ENCODE measurements at places on chromosomes 11 and 22.

DNA sequence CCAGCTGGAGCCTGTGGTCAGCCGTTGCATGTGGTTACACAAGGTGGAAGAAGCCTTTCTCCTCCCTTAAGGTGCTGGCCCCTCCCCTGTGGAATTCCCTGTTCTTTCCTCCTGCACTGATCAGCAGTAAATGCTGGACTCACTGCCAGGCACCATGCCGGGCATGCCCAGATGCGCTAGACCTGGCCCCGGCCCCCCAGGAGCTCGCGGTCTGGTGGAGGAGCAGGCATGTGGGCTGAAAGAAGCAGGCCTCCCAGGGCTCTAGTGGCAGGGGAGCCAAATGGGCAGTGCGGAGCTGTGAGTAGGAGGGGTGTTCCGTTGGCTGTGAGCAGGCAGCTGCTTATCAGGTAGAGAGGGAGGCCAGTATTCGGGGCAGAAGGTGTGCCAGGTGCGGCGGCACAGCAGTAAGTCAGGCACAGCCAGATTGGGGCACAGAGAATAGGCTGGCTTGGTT, 10.2 kb downstream of the DGKZ start:
- DNase-seq: peak; percentile 19

GRCh38 chr11:65871811-65872548, 620 bp downstream of the EFEMP2 start:
- DNase-seq: no peak

GRCh38 chr11:121572571-121573059, 119.8 kb upstream of the SORL1-AS1 start:
- DNase-seq: peak; percentile 50

DNA sequence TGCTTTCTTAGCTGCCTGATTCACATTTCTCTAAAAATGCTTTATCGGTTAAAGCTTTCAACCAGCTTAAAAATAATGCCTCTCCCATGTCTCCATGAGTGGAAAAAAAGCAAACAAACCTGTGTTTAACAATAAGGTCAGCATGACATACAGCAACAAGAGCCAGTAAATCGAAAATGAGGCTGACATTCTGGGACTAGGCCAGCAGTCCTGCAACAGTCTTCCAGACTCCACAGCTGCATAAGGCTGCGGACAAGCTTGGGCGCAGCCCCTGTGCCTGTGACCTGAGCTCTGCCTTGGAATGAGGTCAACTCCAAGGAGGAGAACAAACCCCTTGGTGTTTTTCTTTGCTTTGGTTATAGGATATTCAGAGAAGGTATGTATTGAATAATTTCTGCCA, 95.5 kb downstream of the PGR start:
- no peak for DNase-seq

Data from inflammatory macrophage (primary cell).